ENCODE measurements at places on chromosomes 6 and 20.

DNA sequence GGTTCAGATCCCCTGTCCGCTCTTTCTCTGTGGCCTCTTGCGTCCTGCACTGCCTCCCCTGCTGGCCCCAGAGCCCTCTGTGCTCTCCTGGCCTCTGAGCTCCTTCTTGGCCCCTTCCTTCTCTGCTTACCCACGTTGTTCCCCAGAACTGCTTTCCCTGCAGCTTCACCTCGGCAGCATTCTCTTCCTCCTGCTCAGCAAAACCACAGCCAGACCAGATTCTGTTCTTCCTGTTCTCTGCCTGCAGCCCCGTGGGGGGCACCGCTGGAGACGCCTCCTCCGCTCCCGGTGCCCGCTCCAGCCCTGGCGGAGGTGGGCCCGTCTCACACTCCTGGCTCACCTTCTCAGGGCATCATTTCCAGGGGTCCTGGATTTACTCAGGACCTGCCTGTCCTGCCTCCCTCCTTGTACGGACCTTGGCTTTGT, 59.7 kb downstream of the TCP11 start:
- peak; percentile 23 for DNase-seq

DNA sequence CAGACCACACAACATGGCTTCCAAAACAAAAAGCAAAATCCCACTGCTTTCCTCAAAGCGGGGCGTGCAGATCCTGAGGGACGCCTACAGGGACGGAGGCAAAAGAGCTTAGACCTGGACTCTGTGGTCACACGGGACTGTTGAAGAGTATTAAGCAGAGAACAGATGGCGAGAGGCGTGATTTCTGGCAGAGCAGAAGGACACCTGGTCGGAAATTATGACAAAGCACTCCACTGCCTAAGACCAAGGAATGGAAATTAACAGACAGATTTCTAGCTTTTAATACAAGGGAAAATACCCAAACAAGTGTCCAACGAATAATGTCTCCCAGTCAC, 15.4 kb downstream of the CST7 start:
- DNase-seq: peak; percentile 73

DNA sequence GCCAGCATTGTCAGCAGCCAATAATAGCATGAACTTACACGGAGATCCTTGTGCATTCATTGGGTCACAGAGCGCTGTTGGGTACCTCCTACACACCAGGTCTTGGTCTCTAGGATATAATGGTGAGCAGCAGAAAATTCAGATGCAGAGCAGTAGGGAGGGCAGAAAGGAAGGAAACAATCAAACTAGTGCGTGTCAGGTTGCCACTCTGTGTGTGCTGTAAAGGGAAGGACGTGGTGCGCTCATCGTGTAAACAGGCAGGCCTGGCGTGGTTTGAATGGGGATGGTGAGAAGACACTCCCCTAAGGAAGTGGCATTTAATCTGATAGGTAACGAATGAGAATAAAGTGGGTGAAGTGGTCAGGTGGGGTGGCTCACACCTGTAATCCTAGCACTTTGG, 336.4 kb downstream of the CDH26 start:
- no peak for DNase-seq

DNA sequence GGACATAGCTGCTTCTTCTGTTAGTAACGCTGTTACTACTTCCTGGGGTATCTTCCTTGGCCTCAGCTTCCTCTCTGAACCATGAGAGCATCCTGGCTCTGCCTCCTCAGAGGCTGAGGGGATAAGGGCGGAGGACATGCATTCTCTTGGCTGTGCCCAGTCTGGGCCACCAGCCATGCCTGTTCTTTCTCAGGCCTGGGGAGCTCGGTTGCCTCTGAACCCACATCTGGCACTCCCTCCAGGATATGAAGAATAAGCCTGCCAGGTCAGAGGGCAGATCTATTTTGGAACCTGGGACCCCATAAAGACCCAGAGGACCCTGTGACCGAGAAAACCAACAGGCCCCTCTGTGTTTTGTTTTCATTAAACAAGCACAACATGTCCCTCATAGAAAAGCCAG, 6.6 kb upstream of the ANGPT4 start:
- no peak for DNase-seq

- no peak for DNase-seq
Measured at GRCh38 chr20:8994045-8994444, 74.8 kb upstream of the PLCB4 start.

DNA sequence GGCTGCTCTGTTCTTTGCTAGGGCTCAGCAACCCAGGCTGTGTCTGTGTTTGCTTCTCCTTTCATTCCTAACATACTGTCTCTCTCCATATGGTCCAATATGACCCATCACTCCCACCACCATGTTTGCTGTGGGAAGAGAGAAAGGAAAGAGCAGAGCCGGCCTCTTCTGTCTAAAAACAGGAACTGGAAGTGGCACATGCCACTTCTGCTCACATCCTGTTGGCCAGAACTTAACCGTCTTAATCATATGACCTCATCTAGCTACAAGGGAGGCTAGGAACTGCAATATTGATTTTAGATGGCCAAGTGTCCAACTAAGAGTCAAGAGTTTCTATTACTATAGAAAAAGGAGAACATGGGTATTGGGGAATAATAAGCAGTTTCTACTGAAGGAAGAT, 212.5 kb upstream of the CHD6 start:
- DNase-seq: no peak

DNA sequence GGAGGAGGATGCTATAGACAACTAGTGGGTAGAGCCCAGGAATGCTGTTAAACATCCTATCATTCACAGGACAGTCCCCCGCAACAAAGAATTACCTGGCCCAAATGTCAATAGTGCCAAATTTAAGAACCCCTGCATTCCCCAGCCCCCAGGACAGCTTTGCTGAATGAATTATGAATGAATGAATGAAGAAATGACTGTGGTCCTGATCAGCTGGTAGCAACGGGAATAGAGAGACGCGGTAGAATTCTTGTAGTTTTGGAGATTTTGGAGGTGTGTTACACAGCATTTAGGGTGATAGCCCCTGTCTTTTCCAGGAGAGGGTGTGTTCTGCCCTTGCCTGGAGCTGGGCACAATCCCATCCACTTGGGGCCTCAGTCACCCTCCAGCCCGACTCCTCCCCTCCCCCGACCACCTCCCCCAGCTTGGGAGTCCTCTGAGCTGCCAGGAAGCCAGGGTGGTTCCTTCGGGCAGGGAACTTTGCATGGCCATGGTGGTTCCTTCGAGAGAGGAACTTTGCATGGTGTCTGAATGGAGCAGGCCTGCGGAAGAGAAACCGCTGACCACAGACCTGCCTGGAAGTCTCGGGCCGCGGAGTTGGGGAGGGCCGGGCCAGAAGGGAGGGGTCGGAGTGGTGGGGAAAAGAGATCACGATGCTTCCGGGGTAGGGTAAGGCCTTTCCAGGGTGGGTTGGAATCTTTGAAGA, 1.0 kb upstream of the HCK start:
- peak; percentile 47 for DNase-seq

All from right hindlimb (tissue), 1 donor.